ENCODE measurements at places on chromosomes 6 and 20.

DNA sequence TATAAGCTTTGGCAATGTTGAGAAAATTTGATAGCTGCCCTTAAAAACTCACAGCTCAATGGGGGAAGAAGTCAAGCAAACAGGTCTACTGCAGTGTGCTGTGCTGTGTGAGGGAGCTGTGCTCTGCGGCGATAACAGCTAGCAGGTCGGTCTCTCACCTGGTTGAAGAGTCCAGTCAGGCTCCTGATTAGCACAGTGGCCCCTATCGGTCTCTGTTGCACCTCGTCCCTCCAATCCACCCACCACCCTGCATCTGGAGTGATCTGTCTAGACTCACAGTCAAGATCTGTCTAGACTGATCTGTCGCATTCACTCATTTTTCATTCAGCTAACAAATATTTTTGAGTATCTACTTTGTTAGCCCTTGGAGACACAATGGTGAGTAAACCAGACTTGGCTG lies 94.1 kb downstream of the MAP3K7 start:
- no peak for DNase-seq

GRCh38 chr6:142408409-142408808 lies 106.6 kb downstream of the ADGRG6 start:
- no peak for DNase-seq

DNA sequence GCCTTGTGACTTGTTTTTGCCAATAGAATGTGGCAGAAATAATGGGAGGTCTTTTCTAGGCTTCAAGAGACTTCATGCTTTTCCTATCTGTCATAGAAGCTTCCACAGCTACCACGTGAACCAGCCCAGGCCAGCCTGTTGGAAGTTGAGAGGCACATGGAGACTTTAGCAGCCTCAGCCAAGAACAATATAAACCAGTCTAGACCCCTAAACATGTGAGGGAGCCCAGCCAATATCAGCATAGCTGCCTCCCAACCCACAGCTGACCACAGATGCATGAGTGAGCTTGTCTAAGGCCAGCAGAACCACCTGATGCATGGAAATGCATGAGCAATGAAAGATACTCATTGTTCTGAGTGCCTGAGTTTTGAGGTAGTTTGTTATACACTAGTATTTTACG lies 540.7 kb upstream of the BTBD3 start:
- DNase-seq = no peak

GRCh38 chr6:13469693-13470092 lies 17.7 kb downstream of the GFOD1 start:
- DNase-seq = no peak

GRCh38 chr6:12022481-12022880 lies 10.4 kb downstream of the HIVEP1 start:
- no peak for DNase-seq

DNA sequence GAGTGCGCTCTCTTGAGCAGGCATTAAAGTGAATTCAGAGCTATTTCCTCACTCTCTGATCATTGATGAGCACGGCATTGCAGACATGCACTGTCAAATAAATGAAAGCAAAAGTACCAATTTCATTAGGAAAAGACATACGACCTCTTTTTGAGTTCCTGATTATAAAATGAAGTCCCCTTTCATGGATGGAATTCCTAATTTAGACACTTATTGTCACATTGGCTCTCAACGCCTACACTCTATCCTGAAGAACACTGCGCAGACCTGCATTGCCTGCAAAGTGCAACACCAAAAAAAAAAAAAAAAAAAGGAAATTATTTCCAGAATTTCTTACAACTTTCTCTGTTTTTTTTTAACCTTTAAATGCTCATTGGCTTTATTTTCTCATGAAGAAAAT lies 1.6 kb downstream of the ADGRB3 start:
- DNase-seq = no peak

- no peak for DNase-seq
Measured at GRCh38 chr20:49545572-49545971, 22.4 kb downstream of the PTGIS start.

DNA sequence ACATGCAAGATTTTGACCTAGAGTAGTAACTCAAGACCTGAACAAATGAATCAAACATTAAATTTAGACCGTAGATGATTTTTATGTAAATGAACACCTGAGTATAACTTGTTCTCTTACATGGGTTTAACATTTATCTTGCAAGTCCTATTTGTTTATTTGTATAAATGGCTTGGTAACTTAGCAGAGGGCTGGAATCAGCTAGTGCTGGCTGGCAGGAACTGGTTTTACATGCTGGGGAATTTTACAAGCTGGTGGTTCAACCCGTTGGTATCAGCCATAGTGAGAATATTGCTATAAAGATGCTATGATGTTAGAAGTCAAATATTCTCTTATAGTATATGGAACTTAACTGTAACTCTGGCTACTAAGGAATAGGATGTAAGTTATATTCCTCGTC lies 8.9 kb downstream of the SLC22A2 start:
- DNase-seq = no peak

DNA sequence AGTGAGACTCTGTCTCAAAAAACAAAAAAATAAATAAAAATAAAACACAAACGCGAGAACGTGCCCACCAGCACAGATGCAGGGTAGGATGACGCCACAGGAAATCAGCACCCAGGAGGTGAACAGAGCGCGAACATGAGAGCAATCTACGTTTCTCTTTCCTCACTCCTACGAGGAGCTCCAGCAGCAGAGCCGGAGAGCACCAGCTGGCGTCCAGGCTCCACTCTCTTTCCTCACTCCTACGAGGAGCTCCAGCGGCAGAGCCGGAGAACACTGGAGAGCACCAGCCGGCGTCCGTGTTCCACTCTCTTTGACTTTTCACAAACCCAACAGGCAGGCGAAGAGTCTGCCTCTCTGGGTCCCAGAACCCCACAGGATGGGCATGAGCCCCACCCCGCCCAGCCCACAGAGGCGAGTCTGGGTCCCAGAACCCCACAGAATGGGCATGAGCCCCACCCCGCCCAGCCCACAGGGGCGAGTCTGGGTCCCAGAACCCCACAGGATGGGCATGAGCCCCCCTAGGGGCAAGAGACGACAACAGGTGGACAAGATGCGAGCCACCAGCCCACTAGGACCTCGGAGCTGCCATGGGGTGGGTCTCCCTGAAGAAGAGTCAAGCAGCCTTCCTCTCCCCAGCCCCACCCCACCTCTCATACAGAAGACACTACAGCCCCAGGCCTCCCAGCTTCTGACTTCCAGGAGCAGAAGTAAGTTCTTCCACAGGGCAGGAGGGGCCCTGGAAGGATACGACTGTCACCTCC lies 20.2 kb downstream of the ZBTB46 start:
- no peak for DNase-seq

All from stimulated activated CD8-positive, alpha-beta memory T cell treated with anti-CD3 and anti-CD28 coated beads, Interleukin-15, amount 100 ng/mL, for 24 hours (primary cell).